ENCODE measurements at places on chromosomes 5 and 9.

- DNase-seq = no peak
Measured at GRCh38 chr5:87876616-87877015, 392.0 kb downstream of the TMEM161B start.

GRCh38 chr9:89661956-89662717 lies 57.3 kb downstream of the GADD45G start:
- DNase-seq = no peak

GRCh38 chr5:13939638-13940037 lies 4.8 kb downstream of the DNAH5 start:
- no peak for DNase-seq

GRCh38 chr9:112925058-112925641 lies 34.5 kb upstream of the SLC46A2 start:
- DNase-seq = no peak

DNA sequence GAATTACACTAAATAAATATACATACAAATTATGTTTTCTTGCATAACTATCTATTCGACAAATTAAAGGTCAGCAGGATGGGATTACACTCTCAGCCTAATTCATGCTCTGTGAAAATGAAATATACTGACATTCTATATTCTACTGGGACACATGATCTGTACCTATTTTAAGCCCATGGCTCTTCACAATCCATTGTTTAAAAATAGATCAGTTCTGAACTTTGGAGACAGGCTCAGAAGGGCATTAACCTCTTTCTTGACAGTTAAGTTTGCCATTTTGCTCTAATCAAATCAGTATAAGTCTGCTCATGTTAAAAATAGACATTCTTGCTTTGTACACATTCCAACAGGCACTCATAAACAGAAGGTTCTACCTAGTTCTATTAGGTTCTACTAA lies 361.2 kb downstream of the HCN1 start:
- no peak for DNase-seq

DNA sequence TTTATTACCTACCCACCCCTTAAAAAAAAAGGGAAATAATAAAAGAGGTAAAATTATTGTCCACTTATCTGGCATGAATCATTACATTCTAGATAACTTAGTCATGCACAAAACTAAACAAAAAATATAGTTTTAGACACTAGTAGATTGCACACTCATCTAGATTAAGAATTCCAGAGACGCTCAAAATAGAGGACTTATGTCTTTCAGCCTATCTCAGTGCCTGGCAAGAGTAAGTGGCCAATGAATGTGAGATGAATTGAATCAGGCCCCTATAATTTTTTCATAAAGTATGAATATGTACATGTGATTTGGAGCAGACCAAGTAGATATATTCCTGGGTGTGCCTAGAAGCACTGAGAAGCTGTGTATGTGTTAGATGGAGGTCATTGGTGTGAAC lies 2.0 kb upstream of the RXFP3 start:
- DNase-seq = no peak

DNA sequence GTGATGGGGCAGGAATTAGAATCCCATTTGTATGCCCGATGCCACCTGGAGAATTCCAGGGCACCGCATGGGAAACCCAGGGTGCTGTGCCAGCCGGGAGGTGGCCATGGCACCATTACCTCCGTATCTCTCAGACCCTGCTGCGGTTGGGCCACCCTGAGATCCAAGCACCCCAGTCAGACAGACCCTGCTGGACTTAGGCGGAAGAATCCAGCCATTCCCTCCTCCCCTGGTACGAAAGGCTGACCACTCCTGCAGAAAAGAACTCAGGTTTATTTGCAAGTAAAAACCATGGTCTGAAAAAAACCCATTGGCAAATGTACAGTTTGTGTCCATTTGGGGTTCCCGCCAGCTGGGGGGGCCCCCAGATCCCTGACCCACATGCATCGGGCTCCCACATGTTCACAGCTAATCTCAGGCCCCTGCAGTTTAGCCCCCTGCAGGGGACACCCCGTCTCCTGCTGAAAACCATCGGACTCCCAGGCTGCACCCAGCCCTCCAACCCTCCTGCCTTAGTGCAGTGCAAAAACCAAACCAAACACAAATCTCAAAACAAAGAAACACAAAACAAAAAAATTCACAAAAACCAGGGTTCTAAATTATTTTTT lies 23.6 kb upstream of the SARDH start:
- DNase-seq = no peak

GRCh38 chr5:172439785-172440477 lies 14.4 kb downstream of the SH3PXD2B start:
- DNase-seq = no peak

DNA sequence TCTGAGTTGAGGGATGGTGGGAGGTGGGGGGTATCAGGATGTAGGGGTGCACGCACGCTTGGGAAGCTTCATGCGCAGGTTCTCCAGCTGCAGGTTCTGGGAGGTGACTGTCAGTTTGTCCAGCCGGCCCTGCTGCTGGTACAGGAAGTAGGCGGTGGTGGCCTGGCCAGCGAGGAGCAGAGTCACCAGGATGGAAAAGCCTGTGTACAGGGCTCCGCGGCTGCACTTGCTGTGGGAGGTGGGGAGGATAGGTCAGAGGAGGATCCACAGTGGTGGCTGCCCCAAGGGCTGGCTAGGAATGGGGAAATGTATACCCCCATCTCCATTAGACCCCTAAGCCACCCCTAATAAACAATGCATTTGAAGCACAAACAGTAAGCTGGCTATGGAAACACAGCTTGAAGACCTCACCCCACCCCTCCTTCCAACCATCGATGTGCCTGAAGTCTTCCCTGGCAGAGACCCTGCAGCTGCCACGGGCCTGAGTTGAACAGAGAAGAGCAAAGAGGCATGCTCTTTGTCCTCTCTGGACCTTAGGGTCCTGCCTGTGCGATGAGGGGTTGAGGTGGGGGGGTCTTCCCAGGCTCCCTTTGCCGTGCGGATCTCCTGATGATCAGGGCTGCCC lies 5.5 kb downstream of the CD74 start:
- DNase-seq = no peak

- DNase-seq = no peak
Measured at GRCh38 chr5:174094857-174095606, 49.5 kb downstream of the NSG2 start.

DNA sequence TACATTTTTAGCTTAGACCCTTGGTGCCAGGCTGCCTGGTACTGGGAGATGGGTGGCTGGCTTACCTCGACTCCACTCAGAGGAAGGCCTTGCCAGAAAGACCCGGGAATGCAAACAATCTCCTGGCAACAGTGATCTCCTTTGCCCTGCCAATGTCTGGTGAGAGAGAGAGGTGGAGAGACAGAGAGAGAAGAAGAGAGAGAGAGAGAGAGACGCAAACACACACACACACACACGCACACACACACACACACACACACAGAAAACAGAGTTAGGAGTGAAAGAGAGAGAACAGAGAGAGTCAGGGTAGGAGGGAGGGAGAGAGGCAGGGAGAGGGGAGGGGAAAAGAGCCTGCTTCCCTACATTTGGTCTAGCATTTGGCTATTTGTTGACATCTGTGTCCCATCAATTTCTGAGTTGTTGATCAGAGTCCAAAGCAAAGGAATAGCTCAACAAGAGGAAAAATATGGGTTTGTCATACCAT lies 181.6 kb upstream of the MAP1B start:
- no peak for DNase-seq

DNA sequence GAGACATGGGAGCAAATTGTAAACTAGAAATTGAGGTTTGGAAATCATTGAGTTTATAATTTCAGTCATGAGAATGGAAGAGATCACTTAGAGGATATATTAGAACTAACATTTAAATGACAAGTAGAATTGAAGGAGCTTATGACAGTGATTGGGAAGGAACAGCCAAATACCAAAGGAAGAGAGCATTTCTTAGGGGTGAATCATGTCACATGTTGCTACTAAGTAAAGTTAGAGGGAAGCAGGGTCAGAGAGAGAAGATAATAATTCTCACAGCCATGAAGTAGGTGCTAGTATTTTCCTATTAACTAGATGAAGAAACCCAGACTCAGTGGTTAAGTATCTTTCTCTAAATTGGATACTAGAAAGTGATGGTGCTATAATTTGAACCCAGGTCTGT lies 59.3 kb downstream of the COMMD10 start:
- no peak for DNase-seq

GRCh38 chr5:95615164-95615467 lies 4.8 kb upstream of the GPR150 start:
- DNase-seq = no peak

DNA sequence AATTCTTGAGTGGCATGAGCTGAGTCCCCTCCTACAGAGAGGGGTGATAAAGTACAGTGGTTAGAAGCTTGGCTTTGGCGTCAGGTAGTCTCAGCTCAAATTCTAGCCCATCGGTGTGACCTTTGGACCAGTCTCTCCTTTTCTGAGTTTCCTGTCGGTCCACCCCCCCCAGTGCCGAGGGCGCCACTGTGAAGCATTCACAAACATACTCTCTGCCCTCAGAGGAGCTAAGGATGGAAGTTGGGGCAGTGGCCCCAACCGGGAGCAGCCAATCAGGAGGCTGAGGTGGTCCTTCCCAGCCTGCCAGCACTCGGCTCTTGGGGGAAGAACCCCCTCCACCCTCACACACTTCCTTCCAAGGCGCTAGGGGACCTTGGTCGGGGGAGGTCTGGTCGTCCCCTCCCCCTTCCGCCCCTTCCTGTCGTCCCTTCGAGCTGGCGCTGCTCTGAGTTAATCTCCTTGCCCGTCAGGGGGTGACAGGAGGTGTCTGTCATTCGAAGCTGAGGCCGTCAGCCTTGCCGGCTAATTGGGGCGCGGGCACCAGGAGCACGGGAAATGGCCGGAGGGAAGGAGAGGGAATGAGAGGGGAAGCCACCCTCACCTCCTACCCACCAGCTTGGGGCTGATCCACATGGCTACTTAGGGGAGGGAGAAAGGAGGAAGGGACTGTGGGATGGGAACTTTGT lies 53.0 kb downstream of the CXXC5 start:
- no peak for DNase-seq

DNA sequence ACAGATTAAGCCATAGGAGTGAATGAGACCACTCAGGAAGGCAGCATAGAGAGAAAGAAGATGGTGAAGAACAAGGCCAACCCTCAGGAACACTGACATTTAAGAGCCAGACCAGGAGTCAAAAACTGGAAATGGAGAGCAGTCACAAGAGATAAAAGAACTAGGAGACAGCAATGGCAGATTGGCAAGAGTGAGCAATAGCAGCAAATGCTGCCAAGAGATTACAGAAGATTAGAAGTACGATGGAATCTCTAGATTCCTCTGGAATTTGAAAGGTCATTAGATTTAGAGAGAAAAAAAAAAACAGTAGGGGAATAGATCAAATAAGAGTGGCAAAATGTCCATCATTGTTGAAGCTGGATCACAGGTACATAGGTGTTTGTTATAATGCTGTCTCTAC lies 73.4 kb upstream of the SLC44A1 start:
- no peak for DNase-seq

DNA sequence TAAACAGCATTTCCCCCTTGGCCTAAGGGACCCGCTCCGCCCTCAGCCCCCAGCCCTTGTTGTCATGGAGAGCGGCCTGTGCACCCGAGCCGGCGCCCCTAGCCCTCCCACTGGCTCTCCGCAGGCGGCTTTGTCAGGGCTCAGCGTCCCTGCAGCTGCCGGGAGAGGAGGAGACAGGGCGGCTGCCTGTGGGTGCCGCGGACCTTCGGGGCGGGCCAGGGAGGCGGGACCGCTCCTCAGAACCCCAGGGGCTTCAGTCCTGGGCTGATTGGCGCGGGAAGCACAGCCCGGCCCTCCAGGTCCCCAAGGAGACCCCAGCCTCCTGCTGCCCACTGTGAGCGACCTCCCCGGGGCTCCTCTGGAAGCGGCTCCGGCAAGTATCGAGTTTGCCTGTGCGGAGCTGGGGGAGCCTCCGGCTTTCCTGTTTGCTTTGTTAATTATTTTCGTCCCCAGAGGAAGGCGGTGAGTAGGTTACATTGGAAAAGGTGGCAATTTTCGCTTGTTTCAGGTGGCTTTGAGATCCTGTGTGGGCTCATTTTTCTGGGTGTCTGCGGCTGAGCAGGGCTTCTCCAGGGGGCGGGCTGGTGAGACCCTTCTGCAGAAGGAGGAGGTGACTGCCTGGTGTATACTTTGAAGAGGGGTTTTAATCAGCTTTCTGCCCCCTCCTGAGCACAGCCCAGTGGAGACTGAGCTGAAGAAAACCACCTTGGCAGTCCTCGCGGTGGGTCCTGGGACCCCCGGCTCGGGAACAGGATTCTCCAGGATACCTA lies at the start of gene FGD3:
TSS of gene FGD3 (plus strand) at position 256 of the 770 bp plus-strand sequence. CDS start 28,734 bp downstream, outside the sequence.
- DNase-seq = no peak

- no peak for DNase-seq
Measured at GRCh38 chr9:38253200-38253599, 139.3 kb upstream of the ALDH1B1 start.

GRCh38 chr5:174384509-174384947 lies 339.0 kb downstream of the NSG2 start:
- DNase-seq = no peak

DNA sequence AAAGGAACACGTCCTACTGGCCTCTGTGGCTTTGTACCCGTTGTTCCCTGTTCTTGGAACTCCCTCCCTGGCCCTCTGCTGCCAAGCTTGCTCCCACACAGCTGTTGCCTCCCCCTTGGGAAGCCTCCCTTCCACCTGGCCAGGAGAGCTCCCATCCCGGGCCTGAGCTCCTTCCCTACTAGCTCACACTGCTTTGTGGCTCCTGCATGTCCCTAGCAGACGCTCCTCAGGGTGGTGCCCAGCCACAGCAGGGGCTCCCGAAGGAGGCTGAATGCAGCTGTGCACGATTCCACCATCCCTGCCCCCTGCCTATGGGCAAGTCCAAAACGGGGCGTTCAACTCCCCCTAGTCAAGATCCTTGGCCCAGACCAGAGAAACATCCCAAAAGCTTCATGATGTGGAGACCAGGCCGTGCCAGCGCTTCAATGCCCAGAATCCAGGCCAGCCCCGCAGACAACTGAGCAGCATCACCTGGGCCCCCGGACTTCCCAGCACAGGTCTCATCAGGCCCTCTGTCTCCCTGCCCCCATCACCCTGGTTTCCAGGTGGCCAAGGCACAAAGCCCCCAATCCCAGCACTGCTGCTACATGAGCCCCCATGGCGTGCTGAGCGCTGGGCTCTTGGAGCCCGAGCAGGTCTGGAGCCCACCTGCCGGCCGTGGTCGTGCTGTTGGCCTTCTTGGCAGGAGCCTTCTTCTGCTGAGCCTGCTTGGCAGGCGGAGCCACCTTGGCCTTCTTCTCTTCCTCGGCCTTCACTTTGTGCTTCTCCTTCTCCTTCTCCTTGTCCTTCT lies 14.3 kb downstream of the BRD3OS start:
- DNase-seq = no peak

GRCh38 chr5:2382776-2383697 lies 368.4 kb downstream of the IRX2 start:
- DNase-seq = no peak

GRCh38 chr9:79568337-79569101 lies 3.2 kb upstream of the TLE4 start:
- DNase-seq = no peak

- no peak for DNase-seq
Measured at GRCh38 chr9:87405677-87406542, 91.8 kb upstream of the DAPK1 start.

Data from stimulated activated CD4-positive, alpha-beta T cell treated with anti-CD3 and anti-CD28 coated beads, Interleukin-15, amount 100 ng/mL, for 1 hour (primary cell).